ENCODE measurements at places on chromosomes 5 and 9.

DNA sequence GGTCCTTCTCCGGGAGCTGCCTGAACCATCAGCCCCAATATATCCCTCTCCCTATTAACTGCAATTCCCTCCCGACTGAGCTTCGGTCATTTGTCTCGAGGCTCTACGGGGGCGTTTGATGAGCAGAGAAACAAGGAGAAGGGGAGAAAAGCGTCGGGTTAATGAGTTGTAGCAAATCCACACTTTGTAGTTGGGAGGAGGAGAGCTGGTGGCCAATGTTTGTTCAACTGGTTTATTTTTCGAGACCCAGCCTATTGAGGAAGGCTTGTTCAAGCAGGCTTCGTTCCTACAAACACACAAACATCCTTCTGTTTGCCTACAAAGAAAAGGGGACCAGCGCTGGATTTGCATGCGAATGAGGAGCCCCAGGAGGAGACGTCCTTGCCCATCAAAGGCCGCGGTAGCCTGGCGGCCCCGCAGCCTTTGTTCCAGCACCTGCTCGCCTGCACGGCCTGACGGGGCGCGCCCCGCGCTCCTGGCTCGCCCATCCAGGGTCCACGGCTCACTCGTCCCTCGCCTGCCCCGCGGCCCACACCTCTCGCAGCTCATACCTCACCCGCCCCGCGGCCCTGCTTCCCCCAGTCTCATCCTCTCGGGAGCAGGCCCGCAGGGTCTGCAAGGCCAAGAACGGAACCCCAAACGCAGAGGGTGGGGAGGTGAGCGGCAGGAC lies 4.6 kb downstream of the FOXD1 start:
- no peak for DNase-seq

- DNase-seq, result no peak
These were observed 437.2 kb upstream of the EDIL3 start for GRCh38 chr5:84821924-84822323.

DNA sequence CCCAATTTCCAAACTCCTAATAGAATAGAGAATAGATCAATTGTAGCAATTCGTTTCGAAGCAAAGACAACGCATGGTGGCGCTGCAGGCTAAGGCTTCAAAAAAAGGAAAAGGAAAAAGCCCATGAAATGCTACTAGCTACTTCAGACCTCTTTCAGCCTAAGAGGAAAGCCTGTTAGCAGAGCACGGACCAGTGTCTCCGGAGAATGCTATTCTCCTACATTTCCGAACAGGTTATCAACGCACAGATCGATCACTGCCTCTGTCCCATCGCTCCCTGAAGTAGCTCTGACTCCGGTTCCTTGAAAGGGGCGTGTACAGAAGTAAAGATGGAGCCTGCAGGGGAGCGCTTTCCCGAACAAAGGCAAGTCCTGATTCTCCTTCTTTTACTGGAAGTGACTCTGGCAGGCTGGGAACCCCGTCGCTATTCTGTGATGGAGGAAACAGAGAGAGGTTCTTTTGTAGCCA lies at the start of gene PCDHB15:
Gene PCDHB15, plus strand, starts transcription at position 146 of the 468 bp plus-strand sequence. Its CDS starts 184 bp downstream, at position 330.
- no peak for DNase-seq

- no peak for DNase-seq
These were observed 68.4 kb downstream of the NRG2 start for GRCh38 chr5:139974661-139975060.

- DNase-seq, result no peak
These were observed 9.6 kb upstream of the IFNE start for GRCh38 chr9:21491756-21492155.

GRCh38 chr5:141822144-141822543 lies 56.1 kb downstream of the PCDH1 start:
- no peak for DNase-seq

GRCh38 chr5:69432412-69433206 lies 17.7 kb downstream of the MARVELD2 start:
- DNase-seq, result no peak

GRCh38 chr5:84384604-84385575 lies at the start of gene EDIL3:
Gene EDIL3, minus strand, starts transcription at chr5:84384880. Its CDS starts 506 bp downstream, at chr5:84384374.
- DNase-seq, result no peak

DNA sequence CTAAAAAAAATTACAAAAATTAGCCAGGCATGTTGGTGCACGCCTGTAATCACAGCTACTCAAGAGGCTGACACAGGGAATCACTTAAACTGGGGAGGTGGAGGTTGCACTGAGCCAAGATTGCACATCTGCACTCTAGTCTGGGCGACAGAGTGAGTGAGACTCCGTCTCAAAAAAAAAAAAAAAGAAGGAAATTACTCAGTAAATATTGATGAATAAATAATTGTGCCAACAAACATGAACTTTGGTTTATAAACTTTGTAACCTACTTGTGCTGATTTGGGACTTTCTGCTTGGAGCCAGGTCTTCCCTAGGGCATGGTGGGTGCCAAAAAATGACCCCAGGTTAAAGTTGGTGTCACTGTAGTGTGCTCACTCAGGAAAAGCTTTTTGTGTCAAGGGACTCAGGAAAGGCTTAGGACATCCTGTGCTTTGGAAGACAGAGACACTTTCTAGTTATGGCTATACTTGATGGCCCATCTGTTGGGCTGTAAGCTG lies 19.0 kb downstream of the ABLIM3 start:
- no peak for DNase-seq

DNA sequence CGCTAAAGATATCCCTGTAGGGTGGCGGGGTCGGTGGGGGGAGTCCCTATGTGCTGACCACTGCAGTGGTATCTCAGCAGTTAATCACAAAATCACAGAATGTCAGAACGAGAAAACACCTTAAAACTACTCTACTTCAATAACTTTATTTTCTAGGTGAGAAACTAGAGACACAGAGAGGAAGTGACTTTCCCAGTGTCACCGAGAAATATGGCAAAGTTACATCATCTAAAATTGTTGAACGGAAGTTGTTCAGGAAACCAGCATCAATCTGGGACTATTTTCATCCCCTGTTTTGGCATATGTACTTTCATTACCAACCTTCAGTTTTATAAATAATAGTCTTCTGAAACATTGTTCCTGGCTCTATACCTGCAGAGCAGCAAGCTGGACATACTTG lies 384.0 kb downstream of the SPOCK1 start:
- DNase-seq, result no peak

- DNase-seq, result no peak
These were observed 24.9 kb upstream of the ELAVL2 start for GRCh38 chr9:23850690-23851629.

- DNase-seq, result no peak
These were observed 139.0 kb downstream of the ARHGEF28 start for GRCh38 chr5:73764996-73765395.

DNA sequence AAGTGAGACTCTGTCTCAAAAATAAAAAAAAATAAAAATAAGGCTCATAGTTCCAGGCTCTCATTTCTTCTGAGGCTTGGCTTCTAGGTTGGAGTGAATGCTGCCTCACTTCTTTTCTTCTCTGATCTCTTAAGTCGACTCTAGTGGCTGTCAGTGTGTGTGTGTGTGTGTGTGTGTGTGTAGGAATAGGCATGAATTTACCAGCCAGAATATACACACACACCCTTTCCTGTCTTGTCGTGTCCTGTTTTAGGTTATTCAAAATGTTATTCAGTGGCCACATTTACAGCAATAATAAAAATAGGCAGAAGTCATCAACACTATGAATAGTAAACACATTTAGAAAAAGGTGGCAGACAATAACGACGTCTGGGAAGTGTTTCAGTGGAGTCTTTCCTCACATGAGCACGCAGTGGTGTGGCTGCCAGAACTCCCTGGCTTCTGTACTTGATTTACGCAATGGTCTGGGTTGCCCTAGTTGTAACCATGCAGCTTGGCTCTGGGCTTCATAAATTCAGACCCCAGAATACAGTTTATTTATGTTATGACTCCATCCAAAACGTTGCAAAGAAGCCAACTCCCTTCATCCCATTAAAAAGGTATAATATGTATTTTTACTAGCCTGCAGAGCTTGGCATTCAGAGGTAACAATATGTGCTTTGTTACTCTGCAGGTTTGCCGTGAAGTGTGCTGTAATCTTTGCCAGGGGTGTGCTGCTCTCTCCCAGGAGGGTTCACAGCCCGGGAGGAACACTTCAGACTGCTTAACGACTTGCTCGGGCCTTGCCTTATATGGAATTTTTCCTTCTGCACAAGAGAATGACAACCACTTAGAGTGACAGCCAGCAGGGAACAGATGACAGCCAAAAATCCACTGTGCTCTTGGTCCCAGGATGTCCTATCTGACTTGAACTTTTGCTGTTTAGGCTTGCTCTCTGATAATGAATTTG lies 34.4 kb upstream of the PALM2AKAP2 start:
- DNase-seq, result no peak

DNA sequence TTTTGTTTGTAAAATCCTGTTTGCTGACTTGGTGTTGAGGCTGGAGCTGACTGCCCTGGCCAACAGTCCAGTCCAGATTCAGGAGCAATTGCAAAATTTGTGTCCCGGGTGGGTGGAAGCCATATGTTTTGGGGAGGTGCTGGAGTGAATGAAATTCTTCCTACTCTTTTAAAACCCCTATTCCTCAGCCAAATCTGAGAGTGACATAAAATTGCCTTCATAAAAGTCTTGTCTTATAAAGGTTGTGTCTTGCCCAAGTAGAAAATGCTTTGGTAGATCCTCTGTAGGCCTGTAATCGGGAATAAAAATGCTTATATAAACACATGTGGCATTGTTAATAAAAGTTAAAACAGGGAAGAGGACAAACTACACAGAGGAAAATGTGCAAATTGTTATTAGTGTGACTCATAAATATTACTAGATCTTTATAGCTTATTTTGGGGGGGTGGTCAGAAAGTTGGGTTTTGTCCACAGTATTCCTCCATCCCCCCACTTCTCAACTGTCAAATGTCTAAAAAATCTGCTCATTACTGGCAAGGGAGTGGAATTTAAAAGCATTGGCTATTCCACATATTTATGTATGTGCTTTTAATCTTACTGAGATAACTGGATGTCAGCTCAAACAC lies 45.6 kb downstream of the NNT start:
- no peak for DNase-seq

DNA sequence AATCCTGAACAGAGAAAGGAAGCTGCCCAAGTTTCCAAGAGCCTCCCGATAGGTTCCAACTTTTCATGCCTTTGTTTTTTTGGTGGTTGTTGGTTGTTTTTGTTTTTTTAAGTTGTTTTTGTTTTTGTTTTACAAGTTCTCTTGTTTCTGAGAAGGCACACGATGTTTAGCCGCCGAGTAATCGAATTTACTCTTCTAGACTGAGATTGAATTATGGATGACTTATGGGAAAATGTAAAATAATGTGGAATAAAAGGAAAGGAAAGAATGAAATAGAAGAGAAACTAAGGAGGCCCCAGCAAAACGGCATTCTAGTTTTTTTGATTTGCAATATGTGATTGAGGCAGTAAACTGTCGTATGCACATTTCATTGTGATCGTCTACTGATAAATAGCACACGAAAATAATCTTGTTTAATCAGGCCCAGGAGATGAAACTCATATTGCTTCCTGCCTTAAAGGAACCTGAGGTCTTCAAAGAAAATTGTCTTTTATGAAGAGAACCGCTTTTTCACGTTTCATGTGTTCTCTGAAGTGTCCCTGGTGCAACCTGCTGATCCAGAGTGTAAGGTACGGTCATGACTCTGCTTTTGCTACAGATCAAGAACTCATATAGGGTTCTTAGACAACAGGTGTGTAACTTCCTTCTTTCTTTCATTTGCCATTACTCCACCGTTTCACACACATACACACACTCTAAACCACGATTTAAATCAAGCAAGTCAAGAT lies 1.3 kb upstream of the GNAQ start:
- DNase-seq, result no peak

GRCh38 chr5:119049824-119050449 lies 20.9 kb upstream of the DMXL1 start:
- DNase-seq, result no peak

GRCh38 chr5:55711507-55712022 lies 559 bp downstream of the SLC38A9 start:
- no peak for DNase-seq

DNA sequence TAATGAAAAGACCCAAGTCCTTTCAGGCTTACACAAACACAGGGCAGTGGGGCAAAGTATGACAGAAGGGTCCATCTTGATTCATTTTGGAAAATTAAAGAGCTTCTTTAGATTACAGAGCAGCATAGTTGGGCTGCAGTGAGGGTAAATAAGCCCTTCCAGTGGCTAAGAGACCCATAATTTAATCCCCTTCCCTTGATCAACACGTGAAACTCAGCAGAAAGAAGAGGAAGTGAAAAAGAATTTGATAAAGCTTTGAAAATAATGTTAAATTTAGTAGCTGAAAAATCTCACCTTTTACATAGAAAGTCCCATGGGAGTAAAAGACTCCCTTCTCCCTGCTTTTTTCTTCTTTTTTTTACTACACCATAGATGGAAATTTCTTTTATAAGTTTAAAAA lies 87.6 kb downstream of the FREM1 start:
- DNase-seq, result no peak

GRCh38 chr5:169347786-169348185 lies 46.8 kb upstream of the SLIT3 start:
- DNase-seq, result no peak

- no peak for DNase-seq
These were observed 171.0 kb downstream of the ARRDC3 start for GRCh38 chr5:91211997-91212713.

- peak; percentile 60 for DNase-seq
These were observed 129.9 kb downstream of the RXRA start for GRCh38 chr9:134455934-134456755.

DNA sequence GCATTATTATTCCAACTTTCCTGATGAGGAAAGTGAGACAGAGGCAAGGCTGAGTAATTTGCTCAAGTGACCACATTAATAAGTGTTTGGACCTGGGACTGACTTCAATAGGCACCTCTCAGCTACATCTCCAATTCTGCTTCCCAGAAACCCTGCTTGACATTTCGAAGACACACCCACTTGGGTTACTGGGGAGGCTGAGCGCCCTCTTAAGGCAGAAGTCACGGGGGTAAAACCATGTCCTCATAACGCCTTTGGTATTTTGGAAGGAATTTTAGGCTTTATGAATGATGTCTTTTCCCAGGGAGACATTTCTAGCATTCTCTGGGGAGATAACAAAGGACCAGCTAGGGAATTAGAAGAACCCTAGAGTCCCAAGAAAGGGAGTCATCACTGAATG lies 53.3 kb downstream of the TRPC7 start:
- no peak for DNase-seq

DNA sequence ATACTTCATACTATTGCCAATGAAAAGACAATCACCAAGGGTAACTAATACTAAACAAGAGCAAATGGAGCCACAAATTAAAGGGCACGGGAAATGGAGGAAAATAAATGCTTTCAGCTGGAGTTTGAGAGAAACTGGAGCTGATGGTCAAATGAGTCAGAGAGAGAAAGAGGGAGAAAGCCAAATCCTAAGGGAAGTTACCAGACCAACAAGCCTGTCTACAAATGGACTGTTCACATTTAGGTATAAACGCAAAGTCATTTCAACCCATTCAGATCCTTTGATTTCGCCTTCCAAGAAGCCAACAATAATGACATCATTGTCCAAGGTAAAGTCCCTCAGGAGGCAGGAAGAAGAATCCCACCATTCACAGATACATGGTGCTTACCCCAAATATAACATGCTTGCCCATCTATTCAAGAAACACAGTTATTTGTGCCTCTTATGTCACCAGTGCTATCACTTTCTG lies 351.8 kb downstream of the RAB3C start:
- no peak for DNase-seq

DNA sequence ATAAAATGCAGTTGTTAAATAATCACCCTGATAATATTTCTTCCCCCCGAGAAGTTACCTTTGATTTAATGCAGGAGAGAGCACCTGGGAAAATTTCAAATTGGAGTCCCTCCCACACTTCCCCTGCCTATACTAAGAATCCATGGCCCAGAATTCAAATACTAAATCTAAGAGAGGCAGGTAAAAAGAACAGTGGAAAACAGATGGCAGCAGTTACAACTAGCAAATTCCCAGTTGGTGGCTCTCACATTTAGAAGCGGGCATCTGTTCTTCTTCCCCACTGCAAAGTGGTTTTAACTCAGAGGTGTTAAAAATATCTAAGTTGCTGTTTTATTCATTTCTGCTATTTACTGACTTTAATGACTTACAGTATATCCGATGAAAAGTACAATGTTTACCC lies 210.4 kb upstream of the ELAVL2 start:
- DNase-seq, result no peak

Measured in stimulated activated CD8-positive, alpha-beta memory T cell treated with anti-CD3 and anti-CD28 coated beads, Interleukin-4, amount 100 ng/mL, for 24 hours (primary cell).